ENCODE measurements at places on chromosomes 6 and 20. TPM values are rescaled to one million over a fixed set of nuclear protein-coding genes. Genes with fewer than 3 reads are reported as not detected.

Gene SAMD5
- under 0.01 TPM for total RNA-seq

DNA sequence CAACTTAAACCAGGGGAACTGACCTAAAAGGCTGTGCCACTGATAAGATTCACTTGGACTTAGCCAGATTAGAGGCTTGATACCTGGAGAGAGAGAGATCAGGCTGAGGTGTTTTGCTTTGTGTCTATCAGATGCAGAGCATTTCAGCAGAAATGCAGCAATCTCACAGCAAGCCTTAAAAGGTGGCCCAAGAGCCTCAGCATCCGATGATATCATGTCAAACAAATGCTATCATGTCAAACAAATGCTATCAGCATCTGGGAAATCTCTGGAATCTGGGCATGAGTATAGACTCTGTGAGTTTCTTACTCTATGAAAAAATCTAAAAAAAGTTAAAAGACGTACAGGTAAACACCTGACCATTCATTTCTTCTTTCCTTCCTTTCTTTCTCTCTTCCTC, 718.9 kb downstream of the EYS start:
- DNase-seq, result no peak

- no peak for DNase-seq
Observed at GRCh38 chr6:134503585-134504281, 185.8 kb upstream of the SGK1 start.

Gene CST5
- not detected for total RNA-seq

DNA sequence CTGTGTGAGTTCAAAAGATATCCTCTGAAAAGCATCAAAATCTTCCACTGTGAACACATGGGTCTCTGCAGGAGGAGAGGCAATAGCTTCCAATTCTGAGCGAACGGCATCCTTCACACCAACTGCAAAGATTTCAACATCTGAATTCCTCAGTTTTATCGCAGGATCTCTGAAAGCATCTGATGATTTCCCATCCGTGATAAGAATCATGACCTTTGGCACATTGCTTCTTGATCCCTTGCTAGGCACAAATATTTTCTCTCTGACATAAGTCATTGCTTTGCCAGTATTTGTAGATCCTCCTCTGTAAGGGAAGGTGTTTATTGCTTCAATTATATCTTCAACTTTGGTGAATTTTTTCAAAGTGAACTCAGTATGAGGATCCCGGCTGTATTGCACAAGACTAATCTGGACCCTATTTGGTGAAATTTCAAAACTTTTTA, 22.7 kb downstream of the COL12A1 start:
- DNase-seq, result no peak

Gene RBM24
- total RNA-seq, result 1.8 TPM

DNA sequence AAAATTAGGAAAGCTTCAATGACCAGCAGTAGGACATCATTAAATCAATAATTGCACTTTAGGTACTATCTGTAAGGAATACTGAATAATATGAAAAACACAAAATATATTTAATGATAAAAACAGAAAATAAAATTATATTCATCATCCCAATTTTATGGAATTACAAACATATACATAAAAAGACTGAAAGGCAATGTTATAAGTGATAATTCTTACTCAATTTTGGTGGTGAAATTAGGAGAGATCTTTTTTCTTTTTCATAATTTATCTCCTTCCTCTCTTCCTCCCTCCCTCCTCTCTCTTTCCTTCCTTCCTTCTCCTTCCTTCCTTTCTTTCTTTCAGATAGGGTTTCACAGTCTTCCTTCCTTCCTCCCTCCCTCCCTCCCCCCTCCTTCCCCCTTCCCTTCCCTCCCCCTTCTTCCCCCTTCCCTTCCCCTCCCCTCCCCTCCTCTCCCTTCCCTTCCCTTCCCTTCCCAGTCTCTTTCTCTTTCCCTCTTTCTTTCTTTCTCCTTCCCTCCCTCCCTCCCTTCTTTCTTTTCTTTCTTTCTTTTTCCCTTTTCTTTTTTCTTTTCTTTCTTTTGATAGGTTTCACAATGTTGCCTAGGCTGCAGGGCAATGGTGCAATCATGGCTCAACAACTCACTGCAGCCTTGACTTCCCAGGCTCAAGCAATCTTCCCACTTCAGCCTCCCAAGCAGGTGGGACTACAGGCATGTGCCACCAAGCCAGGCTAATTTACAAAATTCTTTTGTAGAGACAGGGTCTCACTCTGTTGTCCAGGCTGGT, 36.8 kb downstream of the RSPH3 start:
- no peak for DNase-seq

Gene ZNF831
- total RNA-seq, result not detected

Gene GJA10
- total RNA-seq, result not detected

DNA sequence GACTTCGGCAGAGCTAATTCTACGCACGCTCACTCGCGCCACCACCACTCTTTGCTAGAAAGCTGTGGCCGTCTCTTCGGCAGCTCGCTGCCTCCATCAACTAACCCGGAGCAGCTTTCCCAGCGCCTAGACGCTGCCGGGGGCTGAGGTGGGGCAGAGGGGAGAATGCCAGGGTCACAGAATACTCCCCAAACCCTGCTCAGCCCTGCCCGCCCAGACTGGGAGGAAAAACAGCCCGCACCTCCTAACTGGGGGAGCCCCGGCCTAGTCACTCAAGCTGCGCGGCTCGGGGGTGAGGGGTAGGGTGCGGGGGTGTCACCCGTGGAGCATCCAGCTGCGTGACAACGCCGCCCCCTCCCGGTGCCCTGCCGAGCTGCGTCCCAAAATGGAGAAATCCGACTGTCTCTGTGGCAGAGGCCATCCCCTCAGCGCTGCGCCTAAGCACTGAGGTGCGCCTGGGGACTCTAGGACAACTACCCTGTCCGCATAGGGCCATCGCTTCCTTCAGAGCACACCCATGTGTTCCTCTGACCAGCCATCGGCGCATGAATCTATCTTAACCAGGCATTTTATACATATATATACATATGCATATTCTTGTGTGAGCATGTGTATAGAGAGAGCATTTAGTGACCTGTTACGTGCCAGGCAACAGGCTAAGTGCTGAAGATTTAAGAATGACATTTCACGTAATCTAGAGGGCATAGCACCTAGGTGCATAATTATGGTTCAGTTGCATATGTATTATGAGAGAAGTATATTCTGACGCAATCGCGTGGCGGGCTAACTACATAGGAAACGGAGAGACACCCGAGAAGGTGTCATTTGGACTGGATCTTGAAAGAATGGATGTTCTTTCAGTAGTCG, 1.5 kb upstream of the TENT5A start:
- DNase-seq, result no peak

DNA sequence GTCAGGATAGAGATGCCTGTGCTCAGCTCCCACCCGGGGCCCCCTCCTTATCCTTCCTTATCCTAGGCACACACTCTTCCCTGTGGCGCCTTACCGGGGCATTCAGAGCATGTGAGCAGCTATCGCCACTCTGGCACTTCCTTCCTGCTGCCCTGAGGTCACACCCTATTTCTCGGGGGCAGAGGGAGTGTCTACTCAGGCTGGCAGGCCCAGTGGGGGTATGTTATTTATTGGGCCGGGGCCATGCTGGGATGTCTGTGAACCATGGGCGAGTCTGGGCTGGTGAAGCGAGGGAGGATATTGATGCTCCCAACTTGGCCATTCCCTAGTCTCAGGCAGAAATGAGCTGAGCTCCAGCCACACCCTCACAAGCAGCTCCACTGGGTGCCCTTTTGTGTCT, 3.9 kb upstream of the LY6G6D start:
- DNase-seq, result no peak

DNA sequence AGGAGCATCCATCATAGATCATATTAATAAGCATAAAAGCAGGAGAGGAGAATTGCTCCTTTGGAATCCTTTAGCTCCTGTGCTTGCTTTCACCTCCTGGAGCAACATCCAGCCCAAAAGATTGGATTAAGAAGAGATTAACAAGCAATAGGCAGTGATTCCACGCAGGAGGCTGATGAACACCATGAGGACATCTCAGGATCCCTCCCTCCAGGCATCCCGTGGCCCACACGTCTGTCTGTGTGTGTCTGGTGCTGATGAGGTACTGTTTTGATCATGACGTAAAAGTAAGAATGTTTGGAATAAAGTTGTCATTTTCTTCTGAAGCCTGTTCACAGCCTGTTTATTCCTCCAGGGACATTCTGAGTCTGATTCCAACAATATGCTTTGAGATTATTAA, 185.5 kb upstream of the MYLIP start:
- DNase-seq, result no peak

Gene MRPS18A
- 70.5 TPM for total RNA-seq

- DNase-seq, result no peak
Observed at GRCh38 chr6:81767163-81767891, 14.8 kb upstream of the TENT5A start.

All from G401 (cell line).